ENCODE measurements at places on chromosomes 7 and 10.

DNA sequence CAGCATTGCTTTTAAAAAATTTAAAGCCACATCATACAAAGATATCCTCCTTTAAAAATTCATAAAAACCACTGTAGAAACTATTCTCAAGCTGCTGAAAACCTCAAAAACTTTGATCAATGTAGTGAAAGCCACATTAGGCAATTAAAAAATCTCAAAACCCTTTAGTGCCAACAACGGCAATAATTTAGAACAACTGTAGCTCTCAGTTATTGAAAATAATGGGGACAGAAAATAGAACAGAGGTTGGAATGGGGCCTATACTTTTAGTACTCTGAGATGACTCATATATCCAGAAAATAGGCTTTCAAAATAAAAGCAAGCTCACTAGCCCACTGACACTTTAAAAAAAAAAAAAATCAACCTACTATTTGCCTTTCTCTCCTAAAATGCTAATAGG, 87.5 kb downstream of the GSAP start:
- no peak for DNase-seq

GRCh38 chr7:76353744-76354143, 5.0 kb downstream of the YWHAG start:
- DNase-seq, result no peak

- DNase-seq, result no peak
Observed at GRCh38 chr10:34492081-34492480, 323.0 kb downstream of the PARD3 start.

DNA sequence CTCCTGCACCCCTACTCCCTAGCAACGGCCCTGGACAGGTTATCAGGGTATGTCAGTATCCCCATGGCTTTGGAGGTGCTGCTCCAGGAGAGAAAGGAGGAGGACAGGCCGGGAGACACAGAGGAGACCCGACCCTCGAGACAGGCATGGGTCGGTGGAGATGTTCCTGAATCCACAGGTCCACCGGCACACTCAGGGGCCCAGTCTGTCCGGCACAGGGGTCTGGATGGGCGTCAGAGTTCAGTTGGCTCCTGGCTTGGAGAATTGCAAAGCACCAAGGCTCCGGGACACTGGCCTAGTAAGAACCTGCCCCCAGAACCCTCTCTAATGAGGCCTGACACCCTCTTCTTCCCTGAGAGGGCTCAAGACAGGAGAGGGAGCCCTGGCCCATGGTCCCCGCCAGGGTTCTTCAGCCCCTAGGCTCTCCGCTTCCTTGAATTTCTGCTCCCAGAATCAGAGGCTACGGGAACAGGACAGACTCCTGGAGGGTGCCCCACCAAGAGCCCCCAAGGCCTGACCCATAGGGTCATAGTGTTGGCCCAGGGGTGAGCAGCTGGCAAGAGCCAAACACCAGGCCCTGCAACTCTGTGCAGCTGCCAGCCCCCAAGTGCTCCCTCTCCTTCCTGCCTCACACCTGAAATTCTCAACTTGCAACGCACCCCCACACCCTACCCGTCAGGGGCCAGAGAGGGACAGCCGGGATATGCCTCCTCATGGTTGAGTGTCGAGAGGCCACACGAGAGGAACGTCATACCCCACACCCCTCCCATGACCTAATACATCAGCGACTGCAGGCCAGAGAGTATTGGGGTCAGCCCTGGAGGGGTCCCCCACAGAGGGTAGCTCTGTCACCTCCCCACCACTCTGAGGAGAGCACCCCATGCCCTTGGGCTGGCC, 5.5 kb upstream of the IRF5 start:
- peak; percentile 11 for DNase-seq

DNA sequence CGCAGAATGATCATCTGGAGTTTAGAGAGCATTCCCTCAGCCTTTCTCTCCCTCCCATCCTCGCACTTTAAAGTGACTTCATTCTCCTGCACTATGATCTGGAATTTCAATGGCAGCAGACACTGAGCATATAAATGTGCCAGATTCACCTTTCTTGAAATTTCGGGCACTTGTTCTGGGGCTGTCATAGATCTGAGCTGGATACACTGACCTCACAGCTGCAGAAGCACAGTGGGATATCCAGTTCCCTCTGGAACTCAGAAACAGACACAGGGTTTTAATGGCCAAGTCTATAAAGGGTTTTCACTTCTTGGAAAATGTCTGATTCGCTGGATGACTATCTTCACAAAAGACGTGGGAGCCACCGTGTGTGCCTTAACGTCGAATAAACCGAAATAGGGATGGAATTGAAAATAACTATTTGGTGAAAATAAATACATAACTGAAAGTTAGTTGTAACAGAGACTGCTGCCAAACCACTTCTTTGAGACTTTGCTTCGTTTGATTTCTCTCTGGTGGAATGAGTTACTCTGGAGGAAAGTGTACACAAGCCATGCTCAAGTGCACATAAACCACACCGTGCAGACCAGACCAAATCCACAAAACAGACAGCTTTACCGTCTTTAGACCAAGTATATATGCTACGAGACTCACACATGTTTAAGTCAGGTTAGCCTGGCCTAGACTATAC, 126.1 kb downstream of the SVIL start:
- no peak for DNase-seq

DNA sequence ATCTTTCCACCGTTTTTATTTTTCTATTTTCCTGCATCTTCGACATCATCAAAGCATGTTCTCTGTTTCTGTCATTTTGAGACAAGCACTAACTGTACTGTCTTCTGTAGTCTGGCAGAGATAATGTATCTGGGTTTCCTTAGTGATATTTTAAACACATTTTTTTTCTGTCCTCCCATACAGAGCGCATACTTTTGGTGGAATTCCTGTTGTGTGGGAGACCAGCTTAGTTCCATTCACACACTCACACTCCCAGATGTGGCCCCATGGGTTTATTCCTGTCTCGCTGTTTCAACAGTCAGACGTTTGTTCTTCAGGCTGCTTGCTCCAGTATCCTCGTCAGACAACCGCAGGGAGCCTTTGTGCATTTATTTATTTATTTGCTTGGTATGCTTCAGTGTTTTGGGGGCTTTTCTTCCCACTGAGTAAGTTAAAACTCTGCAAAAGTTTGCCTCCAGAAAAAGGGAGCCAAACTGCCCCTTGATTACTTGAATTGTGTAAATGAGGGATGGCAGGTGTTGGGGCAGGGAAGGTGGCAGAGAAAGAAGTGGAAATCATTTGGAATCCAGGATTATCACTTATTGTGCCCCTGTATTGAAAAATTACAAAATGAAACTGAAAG, 456.8 kb upstream of the KLF6 start:
- DNase-seq, result no peak

- DNase-seq, result no peak
Observed at GRCh38 chr10:77936697-77937567, 10.4 kb upstream of the DLG5 start.

GRCh38 chr10:24152270-24152669, 56.7 kb upstream of the KIAA1217 start:
- DNase-seq, result no peak

DNA sequence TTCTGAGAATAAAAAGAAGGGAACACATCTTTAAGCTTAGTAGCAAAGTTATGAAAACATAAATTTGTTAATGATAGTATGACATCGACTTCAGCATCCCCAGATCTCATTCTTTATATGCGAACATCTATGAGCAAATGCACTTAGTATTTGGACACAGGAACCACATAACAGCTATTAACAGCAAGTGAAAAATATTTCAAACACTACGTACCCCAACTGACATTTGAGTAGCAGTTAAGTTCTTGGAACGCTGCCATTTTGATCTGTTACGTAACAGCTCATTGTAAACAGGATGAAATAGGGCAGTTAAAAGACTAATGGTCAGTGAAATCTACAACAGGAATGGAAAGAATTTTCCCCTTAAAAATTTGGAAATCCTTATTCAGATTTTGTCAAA, 428.9 kb downstream of the TNS3 start:
- no peak for DNase-seq

DNA sequence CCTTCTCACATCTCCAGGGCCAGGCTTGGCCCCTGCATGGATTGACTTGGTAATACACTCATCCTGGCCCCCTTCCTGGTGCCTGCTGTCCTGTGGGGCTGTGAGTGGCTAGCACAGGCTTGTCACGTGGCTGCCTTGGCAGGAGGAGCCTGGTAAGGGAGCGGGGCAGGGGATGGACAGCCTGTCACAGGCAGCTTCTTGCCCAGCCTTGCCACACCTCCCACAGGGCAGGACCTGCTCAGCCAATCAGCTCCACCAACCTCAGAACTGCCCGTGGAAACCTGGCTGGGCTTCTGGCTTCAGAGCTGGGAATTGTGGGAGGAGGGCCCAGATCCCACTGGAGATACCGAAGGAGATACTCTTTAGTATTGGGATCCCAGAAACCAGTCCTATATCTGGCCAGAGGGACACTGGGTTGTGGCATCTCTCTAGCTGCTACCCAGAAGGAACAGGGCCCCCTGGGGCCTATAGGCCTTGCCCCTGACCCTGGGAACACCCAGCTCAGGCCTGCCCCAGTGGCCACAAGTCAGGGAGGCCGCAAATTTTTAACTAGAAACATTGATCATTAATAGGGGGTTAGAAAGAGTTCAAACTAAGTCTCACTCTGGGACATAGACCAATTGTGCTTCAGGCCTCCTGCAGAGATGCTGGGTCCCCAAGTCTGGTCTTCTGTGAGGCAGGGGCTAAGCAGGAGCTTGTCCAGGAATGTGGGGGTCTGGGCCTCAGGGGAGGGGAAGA, at the start of gene HOGA1:
TSS of gene HOGA1 (plus strand) at position 330 of the 738 bp plus-strand sequence. CDS start at position 645, 315 bp downstream.
- no peak for DNase-seq

GRCh38 chr7:723541-723940, 3.0 kb upstream of the DNAAF5 start:
- no peak for DNase-seq

DNA sequence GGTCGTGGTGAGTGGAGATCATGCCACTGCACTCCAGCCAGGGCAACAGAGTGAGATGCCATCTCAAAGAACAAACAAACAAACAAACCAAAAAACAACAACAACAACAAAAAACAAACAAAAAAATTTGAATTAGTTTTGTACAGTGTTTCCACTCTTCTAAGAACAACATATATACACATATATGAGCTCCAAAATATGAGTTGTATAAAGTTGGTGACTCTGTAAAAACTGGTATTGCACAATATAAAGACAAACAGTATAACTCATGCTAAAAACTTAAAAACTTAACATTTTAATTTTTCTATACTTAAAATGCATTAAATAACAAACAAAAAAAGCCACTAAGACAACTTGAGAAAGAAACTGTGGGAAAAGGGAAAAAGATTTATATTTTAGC, 46.0 kb downstream of the AKR1B15 start:
- no peak for DNase-seq

- DNase-seq, result peak; percentile 53
Observed at GRCh38 chr10:91909117-91909677, at the start of gene FGFBP3. TSS of gene FGFBP3 (minus strand) at chr10:91909486. CDS start at chr10:91908969, 517 bp downstream.

GRCh38 chr10:74051736-74052342, 53.9 kb downstream of the VCL start:
- DNase-seq, result no peak

- no peak for DNase-seq
Observed at GRCh38 chr7:50970092-50970491, 187.4 kb upstream of the GRB10 start.

DNA sequence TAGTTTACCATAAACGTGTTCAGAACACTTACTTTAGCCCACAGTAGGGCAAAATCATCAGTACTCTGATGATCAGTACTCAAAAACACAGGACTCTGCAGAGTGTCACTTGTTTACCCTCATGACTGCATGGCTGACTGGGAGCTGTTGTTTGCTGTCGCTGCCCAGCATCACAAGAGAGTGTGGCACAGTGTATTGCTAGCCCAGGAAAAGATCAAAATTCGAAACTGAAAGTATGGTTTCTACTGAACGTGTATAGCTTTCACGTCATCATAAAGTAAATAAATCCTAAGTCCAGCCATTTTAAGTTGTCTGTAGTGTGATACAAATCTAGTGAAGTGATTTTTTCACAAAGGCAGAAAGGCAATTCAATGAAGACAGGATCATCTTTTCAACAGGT, 184.6 kb downstream of the RAMP3 start:
- DNase-seq, result no peak

- DNase-seq, result no peak
Observed at GRCh38 chr7:69176841-69177240, 421.4 kb upstream of the AUTS2 start.

GRCh38 chr7:148912758-148913541, 28.9 kb upstream of the EZH2 start:
- DNase-seq, result peak; percentile 55

GRCh38 chr10:126222736-126223511, 165.4 kb downstream of the ADAM12 start:
- no peak for DNase-seq

GRCh38 chr7:24125765-24126164, 158.2 kb upstream of the NPY start:
- DNase-seq, result no peak

DNA sequence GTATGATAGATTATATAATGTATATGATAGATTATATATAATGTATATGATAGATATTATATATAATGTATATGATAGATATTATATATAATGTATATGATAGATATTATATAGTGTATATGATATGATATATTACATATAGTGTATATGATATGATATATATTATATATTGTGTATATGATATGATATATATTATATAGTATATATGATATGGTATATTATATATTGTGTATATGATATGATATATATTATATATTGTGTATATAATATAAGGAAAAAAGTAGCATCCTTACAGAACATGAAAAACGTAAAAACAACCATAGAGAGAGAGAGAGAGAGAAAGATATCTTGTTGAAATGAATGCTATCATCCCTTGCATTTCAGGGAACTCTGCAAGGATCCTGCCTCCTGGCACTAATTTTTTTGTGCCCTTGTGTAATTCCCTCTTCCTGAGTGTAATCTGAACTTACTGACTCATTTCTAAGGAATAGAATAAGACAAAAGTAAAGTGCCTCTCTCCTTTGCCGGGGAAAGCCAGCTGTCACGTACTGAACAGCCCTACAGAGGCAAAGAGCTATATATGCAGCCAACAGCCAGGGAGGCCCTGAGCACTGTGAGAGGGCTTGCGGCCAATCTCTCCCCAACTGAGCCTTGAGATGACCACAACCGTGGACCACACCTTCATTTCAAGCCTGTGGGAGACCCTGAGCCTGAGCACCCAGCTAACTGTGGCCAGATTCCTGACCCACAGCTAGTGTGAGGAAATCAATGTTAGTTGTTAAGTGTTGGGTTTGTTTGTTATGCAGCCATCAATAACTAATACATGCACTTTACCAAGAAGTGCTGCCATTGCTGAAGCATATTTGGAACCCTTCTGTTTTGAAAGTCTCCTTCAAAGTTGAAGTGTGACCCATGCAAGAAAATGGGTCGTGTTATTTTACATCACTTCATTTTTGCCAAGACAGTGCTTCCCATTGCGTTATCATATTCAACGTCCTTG, 61.1 kb upstream of the EZH2 start:
- no peak for DNase-seq

- no peak for DNase-seq
Observed at GRCh38 chr7:52271703-52272102, 763.7 kb upstream of the POM121L12 start.

GRCh38 chr7:127933146-127933545, 98.1 kb downstream of the LRRC4 start:
- no peak for DNase-seq

All from activated naive CD4-positive, alpha-beta T cell treated with anti-CD3 and anti-CD28 coated beads, Interleukin-2, amount 10 ng/mL, durations not matched to agents 7 days and 5 days (primary cell).